ENCODE measurements at places on chromosomes 5 and 9. TPM values are rescaled to one million over a fixed set of nuclear protein-coding genes. Genes with fewer than 3 reads are reported as not detected.

- H3K4me3 ChIP-seq, result no peak overlapping the region
- H3K4me1 ChIP-seq, result peaks cover 25% of the 10 kb centered on the region
- no peaks in the 10 kb centered on the region for H3K36me3 ChIP-seq
These were observed 160.5 kb downstream of the EPB41L4A start for GRCh38 chr5:112258571-112258970.

DNA sequence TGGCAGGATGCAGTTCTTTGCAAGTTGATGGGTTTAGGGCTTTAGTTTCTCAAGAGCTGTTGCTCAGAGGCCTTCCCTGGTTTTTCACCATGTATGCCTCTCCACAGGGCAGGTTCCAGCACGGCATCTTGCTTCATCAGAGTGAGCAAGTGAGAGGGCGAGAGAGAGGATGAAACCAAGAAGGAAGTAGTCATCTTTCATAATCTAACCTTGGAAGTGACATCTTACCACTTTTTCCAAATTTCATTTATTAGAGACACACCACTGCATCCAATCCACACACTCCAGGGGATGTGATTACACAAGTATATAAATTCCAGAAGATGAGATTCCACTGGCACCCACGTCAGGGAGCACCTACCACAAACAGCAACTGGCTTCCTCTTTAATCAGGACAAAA, 294.4 kb downstream of the MARCHF11 start:
- no peaks in the 10 kb centered on the region for H3K36me3 ChIP-seq
- H3K4me1 ChIP-seq, result peaks cover 4% of the 10 kb centered on the region
- H3K4me3 ChIP-seq, result no peak overlapping the region
- no peaks in the 10 kb centered on the region for H3K27me3 ChIP-seq

GRCh38 chr5:156623381-156624040, 226.6 kb upstream of the PPP1R2B start:
- H3K27me3 ChIP-seq, result no peaks in the 10 kb centered on the region
- peaks cover 5% of the 10 kb centered on the region for H3K4me1 ChIP-seq
- H3K36me3 ChIP-seq, result no peaks in the 10 kb centered on the region
- H3K27ac ChIP-seq, result no peak overlapping the region
- no peak for DNase-seq

The FAM81B gene
- total RNA-seq, result not detected
